ENCODE measurements at places on chromosomes 7 and 10. TPM values are rescaled to one million over a fixed set of nuclear protein-coding genes. Genes with fewer than 3 reads are reported as not detected.

DNA sequence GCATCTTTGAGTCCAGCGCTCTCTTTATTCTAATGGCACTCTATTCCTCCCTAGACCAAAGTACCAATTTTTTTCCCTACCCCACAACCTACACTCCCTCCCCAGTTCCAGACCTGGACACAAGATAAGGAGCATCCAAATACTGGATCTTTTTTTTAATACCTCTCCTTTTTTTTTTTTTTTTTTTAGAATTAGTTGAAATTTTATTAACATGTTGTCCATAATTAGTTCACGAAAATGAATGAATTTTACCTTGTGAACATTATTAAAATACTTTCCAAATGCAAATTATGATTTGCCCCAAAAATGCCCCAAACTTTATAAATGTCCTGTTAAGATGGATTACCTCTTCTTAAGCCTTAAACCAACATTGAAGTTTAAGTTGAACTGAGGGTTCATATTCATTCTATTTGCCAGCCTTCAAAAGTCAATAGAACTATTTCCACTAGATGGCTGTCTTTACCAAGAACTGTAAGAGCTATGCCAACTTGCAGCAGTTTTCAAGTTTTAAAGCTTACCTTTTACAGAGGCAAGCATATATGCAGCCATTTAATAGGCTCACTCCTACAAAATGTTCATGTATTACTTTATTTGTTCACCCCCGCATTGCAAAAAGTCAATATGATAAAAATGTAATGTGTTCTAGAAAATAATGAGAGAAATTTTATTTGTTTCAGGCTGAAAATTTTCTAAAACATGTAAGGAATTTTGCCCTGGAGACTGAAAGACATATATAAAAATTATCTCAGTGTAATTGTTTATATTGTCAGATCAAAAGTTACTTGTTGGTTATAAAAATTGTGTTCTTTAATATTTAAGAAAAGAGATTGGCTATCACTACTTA is 39.7 kb upstream of the TNKS2 start:
- no peak for DNase-seq

DNA sequence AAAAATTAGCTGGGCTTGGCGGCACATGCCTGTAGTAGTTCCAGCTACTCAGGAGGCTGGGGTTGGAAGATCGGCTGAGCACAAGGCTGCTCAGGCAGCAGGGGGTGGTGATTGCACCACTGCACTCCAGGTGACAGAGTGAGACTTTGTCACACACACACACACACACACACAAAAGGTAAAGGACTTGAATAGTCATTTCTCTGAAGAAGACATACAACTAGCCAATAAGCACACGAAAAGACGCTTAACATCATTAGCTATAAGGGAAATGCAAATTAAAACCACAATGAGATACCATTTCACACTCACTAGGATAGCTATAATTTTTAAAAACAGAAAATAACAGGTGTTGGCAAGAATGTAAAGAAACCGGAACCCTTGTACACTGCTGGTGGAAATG is 48.6 kb downstream of the HIP1 start:
- no peak for DNase-seq

GRCh38 chr7:112982441-112983063 is 104.1 kb downstream of the GPR85 start:
- no peak for DNase-seq

DNA sequence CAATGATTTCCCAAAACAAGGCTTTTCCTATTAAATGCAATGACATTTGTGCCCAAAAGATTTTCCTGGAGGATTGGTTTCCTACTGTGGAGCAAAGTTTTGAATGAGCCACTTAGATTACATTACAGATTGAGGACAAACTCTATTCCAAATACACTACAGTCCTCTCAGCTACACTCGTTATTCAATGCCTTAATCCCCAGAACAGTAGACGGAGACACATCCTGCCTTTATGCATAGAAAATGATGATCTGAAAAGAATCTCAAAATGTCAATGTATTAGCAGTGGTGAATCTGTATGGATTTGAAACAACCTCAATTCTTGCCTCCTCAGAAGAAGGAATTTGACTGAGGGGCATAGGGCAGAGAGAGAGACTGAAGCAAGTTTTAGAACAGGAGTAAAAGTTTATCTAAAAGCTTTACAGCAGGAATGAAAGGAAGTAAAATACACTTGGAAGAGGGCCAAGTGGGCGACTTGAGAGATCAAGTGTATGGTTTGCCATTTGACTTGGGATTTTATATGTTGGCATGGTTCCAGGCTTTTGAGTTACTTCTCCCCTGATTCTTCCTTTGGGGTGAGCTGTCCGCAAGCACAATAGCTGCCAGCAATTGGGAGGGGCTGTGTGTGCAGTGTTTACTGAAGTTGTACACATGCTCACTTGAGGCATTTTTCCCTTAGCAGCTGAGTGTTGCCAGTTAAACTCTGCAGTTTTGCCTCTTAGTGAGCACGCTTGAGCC is 891.9 kb upstream of the MBL2 start:
- DNase-seq = no peak

PLPP4 gene
- not detected for polyA plus RNA-seq

ASNS gene
- 8.5 TPM for polyA plus RNA-seq

DNA sequence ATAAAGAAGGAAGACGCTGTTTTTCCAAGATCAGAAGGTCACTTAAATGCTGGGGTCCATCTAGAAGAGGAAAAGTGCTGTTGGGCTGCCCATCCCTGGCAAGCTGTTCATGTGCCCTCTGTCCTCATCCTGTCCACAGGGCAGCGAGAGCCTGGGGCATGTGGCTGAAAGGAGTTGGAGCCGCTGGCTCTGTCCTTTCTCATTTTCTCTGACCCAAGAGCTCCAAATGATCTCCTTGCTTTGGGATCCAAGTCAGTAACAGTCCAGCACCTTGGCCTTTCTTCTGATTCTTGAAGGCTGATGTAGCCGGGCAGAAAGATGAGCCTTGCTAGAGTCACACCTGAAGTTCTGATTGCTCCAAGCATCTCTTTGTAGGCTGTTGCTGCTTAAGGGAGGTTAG is 44.4 kb downstream of the SPDYE5 start:
- no peak for DNase-seq

GRCh38 chr7:158244873-158245723 is 342.5 kb downstream of the PTPRN2 start:
- peak; percentile 38 for DNase-seq

RNF148 gene
- polyA plus RNA-seq = not detected

DNA sequence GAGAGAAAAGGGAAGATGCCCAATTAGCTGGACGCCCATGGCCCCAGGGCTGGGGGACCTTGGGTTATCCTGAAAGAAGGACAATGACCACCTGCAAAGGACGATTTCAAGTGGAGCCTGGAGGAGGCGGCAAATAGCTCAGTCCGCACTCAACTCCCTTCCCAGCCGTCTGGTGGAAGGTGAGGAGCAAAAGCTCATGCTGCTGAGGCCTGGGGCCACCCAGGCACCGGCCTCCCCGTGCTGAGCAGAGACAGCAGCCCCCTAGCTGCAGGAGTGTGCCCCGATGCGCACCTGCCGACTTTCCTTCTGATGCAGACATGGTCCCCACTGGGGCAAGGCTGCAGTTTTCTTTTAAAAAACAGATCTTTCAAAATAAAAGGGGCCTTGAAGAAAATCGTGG is 7.9 kb downstream of the FAM20C start:
- no peak for DNase-seq

- DNase-seq = no peak
These were observed 24.7 kb downstream of the LRRC27 start for GRCh38 chr10:132356621-132357195.

GRCh38 chr7:137313201-137313600 is 30.3 kb downstream of the PTN start:
- no peak for DNase-seq

SFXN2 gene
- polyA plus RNA-seq = 0.45 TPM

GRCh38 chr7:1503390-1503789 is 799 bp downstream of the INTS1 start:
- DNase-seq = no peak

DNA sequence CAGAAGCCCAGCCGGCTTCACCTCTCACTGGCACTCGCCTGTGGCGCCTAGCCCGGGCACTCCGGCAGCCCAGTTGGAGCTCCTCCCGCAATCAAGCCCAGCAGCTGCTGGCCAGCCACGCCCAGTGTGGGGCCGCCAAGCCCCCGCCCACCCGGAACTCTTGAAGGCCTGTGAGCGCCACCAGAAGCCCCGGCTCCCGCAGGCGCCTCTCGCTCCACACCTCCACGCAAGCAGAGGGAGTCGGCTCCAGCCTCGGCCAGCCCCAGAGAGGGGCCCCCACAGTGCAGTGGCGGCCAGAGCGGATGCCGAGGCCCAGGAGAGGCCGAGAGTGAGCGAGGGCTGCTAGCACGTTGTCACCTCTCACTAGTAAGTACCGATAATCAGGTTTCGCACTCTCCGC is 240.7 kb downstream of the TFEC start:
- DNase-seq = peak; percentile 35

DNA sequence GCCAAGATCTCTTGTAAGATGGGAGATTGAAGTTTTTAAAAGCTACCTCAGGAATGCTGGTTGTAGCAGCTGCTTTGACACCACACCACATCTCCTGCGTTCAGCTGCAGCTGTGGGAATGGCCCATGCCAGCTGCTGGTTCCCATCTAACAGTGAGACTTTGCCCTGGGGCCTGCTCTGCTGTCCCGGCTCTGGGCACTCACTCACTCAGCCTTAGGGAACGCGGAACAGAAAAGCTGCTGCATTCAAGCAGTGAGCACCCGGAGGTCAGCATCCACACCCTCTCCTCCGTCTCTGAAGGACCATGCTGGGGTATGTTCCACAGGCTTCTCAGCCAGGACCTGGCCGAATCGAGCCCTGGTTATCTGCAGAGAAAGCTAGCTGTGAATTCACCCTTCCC is 197.1 kb upstream of the CXCL12 start:
- no peak for DNase-seq

GRCh38 chr7:55366461-55367070 is 1.4 kb downstream of the LANCL2 start:
- no peak for DNase-seq

DNA sequence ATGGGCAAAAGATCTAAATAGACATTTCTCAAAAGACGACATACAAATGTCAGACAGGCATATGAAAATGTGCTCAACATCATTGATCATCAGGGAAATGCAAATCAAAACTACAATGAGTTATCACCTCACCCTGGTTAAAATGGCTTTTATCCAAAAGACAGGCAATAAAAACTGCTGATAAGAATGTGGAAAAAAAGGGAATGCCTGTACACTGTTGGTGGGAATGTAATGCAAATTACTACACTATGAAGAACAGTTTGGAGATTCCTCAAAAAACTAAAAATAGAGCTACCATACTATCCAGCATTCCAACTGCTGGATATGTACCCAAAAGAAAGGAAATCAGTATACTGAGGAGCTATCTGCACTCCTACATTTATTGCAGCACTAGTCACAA is 18.0 kb downstream of the GSDME start:
- no peak for DNase-seq

- DNase-seq = no peak
These were observed 189.6 kb downstream of the CTTNBP2 start for GRCh38 chr7:117683430-117684175.

GRCh38 chr10:86867149-86867548 is 90.3 kb downstream of the MMRN2 start:
- no peak for DNase-seq

- DNase-seq = no peak
These were observed 54.8 kb downstream of the DGKI start for GRCh38 chr7:137791930-137792329.

TET1 gene
- 0.22 TPM for polyA plus RNA-seq

DNA sequence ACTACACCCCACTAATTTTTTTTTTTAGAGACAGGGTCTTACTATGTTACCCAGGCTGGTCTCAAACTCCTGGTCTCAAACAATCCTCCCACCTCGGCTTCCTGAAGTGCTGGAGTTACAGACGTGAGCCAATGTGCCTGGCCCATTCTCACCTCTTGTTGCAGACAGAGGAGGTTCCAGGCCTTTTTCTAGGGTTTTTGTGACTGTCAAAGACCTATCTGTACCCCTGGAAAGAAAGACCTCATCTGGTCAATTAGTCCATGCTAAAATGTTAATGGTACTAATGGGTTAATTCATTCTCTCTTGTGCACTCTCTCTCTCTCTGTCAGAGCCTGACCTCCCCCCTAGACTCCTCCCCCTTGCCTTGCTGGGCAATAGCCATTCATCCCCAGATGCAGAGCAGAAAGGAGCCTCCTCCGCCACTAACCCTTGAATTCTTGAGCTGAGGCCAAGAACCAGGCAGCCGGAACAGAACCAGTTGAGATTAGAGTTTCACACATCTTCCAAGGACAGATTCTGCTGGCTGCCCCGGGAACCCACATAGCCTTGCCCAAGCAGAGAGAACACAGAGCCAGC is 209.7 kb downstream of the SKIDA1 start:
- DNase-seq = peak; percentile 66

DNA sequence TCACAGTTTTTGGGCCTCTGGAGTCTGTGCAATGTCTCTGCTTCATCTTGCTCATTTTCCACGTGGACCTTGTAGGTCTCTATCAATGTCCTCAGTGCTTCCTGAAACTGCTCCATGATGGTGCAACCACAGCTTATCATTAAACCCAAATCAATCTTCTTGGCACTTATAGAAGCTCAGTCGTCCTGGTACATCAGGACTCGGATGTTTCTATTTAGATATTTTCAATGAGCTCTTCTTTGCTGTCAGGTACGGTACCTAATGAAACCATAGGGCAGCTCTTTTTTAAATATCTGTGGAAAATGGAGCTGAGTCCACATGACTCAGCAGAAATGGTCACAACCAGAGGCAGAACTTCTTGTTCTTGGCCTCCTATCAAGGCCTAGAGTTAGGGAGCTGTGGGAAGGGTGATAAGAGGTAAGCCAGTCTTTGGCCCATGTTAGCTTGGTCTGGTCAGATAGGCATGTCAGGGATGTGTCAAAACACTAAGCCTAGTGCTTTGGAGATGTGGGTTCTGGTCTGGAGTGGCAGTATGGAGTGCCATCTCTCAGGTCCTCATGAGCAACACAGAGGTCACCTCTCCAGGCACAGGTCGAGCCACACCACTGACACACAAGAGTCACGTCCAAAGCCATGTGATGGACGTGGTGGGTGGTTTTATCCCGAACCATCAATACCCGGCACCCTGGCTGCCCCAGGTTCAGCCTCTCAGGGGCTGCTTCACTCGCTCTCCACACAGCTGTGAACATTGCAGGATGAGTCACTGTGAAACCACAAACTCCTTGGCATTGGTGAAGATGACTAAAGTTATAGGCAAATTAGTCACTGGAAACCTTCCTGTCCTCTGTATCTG is 87.0 kb downstream of the TBXAS1 start:
- peak; percentile 51 for DNase-seq

GRCh38 chr10:43436291-43437140 is at the start of gene ZNF487:
Gene ZNF487 (plus strand): TSS chr10:43437111. CDS start chr10:43475814, 38,703 bp downstream.
- peak; percentile 94 for DNase-seq
